Dermis microvascular lymphatic vessel endothelial cell (primary cell): ENCODE measurements at places on chromosomes 5 and 9. TPM values are rescaled to one million over a fixed set of nuclear protein-coding genes. Genes with fewer than 3 reads are reported as not detected.

GRCh38 chr9:134676886-134677285 is 35.3 kb downstream of the COL5A1 start:
- DNase-seq: no peak

- no peak for DNase-seq
Measured at GRCh38 chr5:42621242-42621641, 135.4 kb upstream of the CCDC152 start.

DNA sequence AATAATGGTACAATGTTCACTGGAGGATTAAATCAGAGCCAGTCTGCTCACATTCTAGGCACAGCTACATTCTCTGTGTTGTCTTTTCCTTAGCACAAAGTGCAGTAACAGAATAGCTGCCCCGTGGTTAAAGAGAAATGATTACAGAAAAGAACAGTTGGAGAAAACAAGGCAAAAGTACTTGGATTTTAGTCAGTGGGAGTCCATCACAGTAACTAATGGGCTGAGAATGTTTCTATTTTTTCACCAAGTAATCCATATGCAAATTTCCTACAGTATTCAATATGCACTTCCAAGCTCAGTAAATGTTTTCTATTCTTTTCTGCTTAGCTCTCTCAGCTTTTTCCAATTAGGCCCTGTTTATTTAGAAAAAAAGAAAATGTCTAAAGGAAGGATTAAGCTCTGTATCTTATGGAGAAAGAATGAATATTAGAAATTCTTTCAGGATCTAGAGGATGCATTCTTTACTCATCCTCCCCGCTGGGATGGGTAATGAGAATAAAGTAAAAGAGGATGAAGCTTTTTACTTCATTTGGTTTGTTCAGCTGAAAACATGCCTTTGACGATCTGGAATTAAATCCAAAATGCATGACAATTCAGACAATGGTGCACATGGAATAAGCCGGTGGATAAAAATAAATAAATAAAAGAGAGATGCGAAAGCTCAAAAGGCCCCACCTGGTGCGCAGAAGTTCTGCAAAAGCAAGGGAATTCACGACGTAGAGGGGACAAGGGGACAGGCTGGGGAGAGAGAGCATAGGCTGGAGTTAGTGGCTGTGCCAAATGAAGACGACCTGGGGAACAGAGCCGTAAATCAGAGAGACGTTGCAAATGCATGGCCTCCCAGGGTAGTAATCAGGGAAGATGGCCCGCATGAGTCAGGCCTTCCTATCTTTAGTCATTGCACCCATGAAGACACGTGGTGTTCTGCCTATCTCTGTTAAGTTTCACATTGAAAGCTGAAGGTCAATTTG is 345.2 kb downstream of the GLIS3 start:
- no peak for DNase-seq

- DNase-seq: no peak
Measured at GRCh38 chr9:21266733-21267484, 27.1 kb upstream of the IFNA14 start.

DNA sequence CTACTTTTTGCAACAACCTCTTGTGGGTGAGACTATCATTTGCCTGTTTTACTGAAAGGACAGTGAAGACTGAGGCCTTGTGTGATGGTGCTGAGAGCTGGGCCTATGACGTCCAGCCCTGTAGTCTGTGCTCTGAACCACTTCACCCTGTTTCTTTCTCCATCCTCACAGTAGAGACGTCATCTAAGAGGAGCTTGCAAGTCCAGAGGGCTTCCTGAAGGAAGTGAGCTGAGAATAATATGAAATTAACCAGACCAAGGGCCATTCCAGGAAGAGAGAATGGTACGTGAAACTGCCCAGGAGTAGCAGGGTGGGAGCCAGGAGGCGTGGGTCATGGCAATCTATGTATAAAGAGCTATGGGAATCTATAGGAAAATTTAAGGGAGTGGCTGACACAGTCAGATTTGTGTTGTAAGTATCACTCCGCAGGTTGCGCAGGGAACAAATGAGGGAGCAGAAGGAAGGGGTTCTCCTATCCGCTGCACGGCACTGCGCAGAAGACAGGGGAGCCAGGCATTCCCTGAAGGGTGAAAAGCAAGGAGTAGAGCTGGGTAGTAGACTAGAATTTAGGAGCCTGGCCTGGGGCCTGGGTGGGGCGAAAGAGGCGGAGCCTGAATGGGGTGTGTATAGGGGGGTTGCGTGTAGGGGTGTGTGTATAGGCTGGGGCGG is 596 bp upstream of the FGFR4 start:
- no peak for DNase-seq

Gene MXD3
- 11.8 and 23.6 TPM in 2 replicates for total RNA-seq

Gene GADD45G
- under 0.01 and 0.13 TPM in 2 replicates for total RNA-seq
